ENCODE measurements at places on chromosomes 2 and 18.

GRCh38 chr2:207567671-207568070, 37.9 kb downstream of the CREB1 start:
- no peak for DNase-seq

GRCh38 chr2:226759768-226760167, 39.9 kb downstream of the IRS1 start:
- no peak for DNase-seq

- DNase-seq, result no peak
Measured at GRCh38 chr2:138030459-138030858, 66.2 kb downstream of the HNMT start.

GRCh38 chr18:25248755-25249154, 103.2 kb downstream of the ZNF521 start:
- DNase-seq, result no peak

- no peak for DNase-seq
Measured at GRCh38 chr2:20571644-20572215, 79.2 kb downstream of the HS1BP3 start.

DNA sequence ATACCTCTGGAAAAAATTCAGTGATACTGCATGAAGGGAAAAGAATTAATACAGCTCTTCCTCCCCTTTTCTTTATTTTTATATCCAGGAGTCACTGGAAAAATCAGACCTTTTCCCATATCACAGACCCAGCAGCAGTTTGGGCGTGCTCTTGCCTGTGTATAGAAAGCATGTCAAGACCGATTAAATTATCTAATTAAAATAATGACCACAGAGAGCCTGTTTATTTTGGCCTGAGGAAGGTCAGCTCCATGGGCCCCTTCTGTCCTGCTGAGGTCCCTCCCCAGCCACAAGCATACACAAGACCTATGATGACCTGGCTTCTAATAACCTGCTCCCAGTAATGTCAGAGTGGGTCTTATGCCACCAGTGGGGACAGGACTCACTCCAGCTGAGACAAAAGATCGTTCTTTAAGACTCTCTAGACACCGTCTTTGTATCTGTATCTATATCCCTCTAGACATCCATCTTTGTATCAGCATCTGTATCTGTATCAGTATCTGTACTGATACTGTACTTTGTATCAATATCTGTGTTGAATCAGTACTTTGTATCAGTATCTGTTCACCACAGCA, 147.8 kb downstream of the VAPA start:
- no peak for DNase-seq

DNA sequence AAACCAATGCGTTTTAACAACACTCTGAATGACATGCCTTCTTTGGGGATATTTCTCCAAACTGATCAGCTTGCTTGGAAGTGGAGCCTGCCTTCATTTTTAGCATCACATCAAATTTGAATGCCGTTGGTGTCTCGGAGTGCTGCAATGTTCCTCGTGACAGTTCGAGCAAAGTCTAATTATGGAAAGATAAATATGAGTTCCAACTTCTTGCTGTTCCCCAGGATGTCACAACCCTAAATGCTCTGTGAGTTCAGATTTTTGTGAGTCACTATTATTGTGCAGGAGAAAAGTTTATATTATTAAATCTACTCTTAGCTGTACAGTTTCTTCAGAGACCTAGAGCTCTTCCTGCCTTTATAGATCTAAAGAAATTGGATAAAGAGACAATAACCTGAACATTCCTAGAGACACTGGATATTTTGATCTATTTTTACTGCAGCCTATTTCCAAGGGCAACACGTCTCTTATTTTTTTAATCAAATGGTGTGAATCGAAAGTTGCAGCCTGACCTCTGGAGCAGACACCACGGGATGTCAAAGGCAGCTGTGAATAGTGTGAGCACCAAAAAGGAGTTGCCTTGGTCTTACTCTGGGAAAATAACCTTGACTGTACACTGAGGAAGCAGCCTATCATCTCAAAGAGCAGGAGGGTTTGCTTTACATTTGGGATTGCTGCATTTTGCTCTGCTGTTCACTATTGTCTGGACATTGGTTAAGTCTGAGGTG, 330.1 kb downstream of the TDRD15 start:
- no peak for DNase-seq

GRCh38 chr2:176704282-176704858, 435.1 kb downstream of the MTX2 start:
- no peak for DNase-seq

GRCh38 chr2:205722283-205722918, 40.1 kb downstream of the NRP2 start:
- DNase-seq, result no peak

- no peak for DNase-seq
Measured at GRCh38 chr2:217429981-217430500, 570.2 kb upstream of the TNP1 start.

GRCh38 chr2:57907411-57907810, 139.2 kb upstream of the VRK2 start:
- no peak for DNase-seq

- DNase-seq, result no peak
Measured at GRCh38 chr2:234027641-234028040, 22.9 kb upstream of the SPP2 start.

- DNase-seq, result no peak
Measured at GRCh38 chr18:43054815-43055519, 60.5 kb downstream of the RIT2 start.

- DNase-seq, result no peak
Measured at GRCh38 chr2:45647356-45647755, 4.1 kb upstream of the PRKCE start.

- DNase-seq, result no peak
Measured at GRCh38 chr2:20273042-20273441, 48.1 kb upstream of the SDC1 start.

- DNase-seq, result no peak
Measured at GRCh38 chr2:240384711-240385450, 50.6 kb upstream of the GPC1 start.

GRCh38 chr18:21742315-21742687, 1.7 kb downstream of the MIB1 start:
- no peak for DNase-seq

DNA sequence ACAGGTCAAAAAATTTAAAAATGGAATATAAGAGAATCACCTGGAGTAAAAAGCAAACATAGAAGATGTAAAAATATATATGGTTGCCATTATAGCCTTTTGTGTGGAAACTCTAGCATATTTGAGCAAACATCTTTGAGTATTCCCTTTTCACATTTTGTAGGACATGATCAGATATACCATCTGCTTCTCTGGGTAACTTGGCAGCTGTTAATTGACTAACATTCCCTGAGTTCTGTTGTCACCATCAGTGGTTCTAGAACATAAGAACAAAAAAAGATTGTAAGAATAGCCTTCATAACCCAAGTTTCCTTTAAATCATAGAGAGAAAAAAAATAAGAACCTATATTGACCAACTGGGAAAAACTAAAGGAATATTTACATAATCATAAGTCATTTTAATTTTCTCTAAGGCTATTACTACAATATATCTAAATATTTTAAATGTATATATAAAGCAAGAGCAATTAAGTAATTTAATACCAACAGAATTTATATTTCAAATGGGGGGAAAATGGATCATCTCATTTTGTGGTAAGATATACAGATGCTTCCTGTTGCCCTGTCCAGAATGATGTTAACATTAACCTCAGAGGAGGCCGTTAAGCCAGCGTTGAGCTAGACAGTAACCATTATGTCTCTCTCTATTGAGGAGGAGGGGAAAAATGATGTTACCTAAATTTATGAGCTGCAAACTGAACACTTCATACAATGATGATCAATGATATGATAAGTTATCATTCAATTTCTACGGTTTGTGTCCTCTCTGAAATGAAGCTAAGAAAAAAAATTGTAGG, 9.8 kb upstream of the INO80D start:
- no peak for DNase-seq

DNA sequence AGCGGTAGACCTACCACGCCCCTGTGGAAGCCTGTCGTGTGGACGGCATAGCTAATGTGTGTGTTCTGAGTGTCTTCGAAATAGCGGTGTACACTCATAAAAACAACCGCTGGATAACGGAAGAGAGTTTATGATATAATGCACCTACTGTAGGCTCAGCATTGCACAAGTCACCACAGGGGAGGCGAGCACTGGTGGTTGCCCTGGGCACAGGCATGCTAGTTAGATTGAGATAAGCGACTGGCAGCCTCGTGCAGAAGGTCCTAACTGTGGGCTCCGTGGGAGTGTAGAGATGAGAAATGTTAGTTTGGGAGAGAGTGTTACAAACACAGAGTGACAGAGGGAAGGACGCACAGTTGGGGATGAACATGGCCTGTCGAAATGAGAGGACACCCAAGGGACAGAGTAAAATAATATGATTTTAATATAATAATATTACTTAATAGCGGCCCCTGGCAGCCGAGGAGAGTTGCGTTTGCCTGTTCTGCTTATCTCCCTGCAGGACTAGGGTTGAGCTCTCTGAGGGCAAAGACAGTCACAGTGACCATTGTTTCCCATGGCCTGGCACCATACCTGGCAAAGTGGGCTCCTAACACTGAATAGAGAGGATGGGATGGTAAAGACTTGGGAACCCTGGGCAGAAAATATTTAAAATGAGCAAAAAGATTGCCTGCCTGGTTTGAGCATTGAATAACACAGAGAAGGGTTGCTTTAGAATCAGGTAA, 204.2 kb downstream of the GBX2 start:
- DNase-seq, result no peak

- DNase-seq, result peak; percentile 66
Measured at GRCh38 chr18:596288-596881, 403 bp upstream of the CLUL1 start.

DNA sequence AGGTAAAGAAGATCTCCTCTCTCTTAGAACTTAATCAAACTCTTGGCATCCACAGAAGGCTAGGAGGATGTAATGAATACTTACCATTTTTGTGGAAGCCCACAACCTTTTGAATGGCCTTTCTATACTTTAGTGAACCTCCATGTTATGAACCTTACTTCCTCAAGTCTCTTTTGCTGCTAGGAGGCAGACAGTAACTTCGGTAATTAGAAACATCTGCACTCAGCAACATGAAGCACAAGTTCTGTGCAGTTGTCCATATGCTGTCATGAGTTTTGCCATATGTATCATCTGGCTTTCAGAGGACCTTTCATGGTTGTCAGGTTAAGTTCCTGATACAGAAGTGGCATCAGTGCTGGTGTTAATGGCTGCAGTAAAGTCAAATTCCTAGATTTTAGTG, 50.4 kb downstream of the PDK1 start:
- no peak for DNase-seq

DNA sequence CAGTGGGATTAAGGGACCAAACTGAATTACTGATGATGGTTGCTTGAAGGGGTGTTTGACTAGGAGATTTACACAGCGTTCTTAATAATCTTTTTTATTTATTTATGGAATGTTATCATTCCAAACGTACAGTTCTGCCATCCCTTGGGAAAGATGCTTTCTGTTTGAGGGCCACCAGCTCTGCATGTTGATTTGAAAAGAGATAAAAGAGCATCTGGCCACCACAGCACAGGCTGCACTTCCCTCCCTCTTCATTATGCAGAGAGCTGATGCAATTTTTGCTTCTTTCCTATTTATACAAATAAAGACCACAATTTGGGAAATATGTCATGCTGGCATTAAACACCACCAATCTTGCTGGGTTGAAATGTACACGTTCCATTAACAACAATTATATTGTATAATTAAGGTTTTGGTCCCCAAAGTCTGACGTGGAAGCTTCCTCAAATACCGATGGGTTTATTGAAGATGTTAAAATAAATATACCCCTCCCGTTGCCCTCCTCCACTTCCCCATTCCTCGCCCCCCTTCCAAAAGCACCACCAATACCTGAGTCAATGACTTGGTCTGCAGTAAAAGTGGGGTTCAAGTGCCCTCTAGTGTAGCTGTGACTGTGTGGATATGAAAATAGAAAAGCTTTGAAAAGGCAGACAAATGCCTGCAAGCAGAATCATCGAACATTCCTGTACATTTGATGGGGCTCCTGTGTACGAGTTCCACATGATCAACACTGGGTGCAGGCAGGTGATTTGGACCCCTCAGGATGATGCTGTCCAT, 211.9 kb downstream of the HRH4 start:
- DNase-seq, result no peak

- DNase-seq, result no peak
Measured at GRCh38 chr2:69163556-69163955, 150.6 kb downstream of the ANTXR1 start.

GRCh38 chr2:43513216-43513615, 82.6 kb downstream of the THADA start:
- no peak for DNase-seq

DNA sequence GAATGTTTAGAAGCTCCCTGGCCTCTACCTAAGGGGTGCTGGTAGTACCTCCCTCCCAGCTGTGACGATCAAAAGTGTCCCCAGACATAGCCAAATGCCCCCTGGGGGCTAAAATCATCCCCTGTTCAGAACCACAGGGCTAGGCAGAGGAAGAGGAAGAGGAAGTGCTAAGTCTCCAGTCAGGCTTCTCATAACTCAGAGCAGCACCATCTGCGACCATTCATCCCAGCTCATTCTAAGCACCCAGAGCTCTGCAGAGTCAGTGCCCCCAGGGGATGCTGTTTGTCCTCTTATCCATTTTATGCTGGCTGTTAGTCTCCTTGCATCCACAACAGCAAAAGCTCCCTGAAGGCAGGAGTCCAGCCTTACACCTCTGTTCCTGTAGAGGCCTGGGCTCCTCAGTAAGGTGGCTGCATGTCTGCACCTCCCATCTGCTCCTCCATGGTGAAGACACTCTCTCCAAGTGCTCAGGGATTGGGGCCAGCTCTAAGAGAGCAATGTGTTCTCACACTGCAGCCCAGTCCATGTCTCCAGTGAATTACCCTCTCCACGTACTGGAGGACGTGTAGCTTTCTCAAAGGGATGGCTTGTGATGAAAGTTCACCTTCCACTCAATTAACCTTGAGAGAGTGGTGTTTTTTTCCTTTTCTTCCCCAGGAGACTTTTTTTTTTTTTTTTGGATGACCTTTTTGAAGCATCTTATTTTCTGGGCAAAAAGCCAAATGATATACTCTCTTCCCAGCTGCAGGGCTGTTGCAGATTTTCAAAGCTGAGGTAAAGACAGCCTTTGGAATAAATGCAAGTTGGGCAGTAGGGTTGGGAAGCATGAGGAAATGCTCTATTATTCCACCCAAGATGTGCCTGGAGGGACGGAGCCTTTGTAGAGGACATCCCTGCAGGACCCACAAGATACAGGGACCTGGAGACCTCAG, 158.9 kb upstream of the SLC14A2 start:
- DNase-seq, result peak; percentile 14

GRCh38 chr2:65594150-65594549, 161.8 kb upstream of the SPRED2 start:
- no peak for DNase-seq

DNA sequence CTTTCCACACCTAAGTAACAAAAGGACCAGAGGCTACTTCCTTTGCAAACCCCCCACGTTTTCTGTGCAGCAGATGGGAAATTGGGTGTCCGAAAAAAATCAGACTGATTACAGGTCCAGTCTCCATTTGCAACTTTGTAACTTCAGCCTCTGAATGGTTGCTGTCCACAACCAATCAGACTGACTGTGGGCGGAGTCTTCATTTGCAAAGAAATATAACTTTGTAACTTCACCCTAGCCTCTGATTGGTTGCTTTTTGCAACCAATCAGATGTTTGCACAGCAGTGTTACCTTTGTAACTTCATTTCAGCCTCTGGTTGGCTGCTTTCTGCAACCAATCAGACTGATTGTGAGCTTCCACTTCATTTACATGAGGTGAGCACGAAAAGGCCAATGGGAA, 27.8 kb upstream of the CACNB4 start:
- DNase-seq, result no peak

GRCh38 chr18:44781886-44782285, 101.2 kb downstream of the SETBP1 start:
- no peak for DNase-seq

Data from NCI-H2081 (cell line).